Small intestine (tissue), 16 donors: ENCODE measurements at places on chromosomes 2 and 18.

GRCh38 chr18:463827-464541 lies 36.5 kb downstream of the COLEC12 start:
- no peak for DNase-seq

GRCh38 chr2:213766465-213766901 lies 482.2 kb downstream of the SPAG16 start:
- DNase-seq: peak; percentile 1

GRCh38 chr2:112728378-112729175 lies 7.8 kb downstream of the NT5DC4 start:
- DNase-seq: no peak

DNA sequence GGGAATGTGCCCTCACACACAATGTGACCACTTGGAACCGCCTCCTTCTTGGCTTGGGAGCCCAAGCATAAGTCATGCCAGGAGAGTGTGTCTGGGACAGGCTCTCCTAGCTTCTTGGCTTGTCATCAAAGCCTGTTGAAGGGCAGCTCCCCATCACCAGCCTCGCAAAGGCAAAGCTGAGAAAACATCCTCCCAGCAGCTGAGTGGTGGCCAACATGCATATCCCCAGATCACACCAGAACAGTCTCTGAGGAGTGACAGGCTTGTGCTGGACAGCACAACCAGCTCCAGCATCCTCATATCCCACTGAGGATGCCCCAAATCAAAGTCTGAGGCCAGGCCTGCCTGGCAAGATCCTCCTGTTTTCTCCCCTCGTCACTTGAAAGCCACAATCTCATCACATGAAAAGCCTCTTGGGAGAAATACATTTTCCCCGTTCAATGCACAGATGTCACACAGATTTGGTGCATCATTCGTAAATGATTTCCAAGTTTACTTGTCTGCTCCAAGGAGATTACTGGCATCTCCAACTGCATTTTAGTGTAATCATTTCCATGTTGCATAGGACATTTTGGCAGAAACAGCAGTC lies 269.3 kb downstream of the TTC32 start:
- no peak for DNase-seq

DNA sequence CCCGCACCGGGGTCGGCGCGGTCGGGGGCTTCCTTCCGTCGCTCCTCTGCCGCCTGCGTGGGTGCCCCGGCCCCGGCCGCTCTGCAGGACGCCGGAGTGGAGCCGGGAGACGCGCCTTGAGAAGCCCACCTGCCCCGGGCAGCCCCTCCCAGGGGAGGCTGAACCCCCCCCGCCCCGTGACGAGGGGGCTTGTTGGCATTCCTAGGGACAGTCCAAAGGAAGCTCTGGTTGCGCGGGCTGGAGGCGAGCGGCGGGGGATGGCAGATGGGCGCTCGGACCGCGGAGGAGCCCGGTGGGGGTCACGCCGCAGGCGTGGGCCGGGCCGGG lies 133.5 kb upstream of the MGAT5 start:
- DNase-seq: peak; percentile 63

- DNase-seq: no peak
Observed at GRCh38 chr2:224041554-224041953, 2.5 kb upstream of the SERPINE2 start.

GRCh38 chr2:130756053-130756873 lies 923 bp downstream of the AMER3 start:
- no peak for DNase-seq

DNA sequence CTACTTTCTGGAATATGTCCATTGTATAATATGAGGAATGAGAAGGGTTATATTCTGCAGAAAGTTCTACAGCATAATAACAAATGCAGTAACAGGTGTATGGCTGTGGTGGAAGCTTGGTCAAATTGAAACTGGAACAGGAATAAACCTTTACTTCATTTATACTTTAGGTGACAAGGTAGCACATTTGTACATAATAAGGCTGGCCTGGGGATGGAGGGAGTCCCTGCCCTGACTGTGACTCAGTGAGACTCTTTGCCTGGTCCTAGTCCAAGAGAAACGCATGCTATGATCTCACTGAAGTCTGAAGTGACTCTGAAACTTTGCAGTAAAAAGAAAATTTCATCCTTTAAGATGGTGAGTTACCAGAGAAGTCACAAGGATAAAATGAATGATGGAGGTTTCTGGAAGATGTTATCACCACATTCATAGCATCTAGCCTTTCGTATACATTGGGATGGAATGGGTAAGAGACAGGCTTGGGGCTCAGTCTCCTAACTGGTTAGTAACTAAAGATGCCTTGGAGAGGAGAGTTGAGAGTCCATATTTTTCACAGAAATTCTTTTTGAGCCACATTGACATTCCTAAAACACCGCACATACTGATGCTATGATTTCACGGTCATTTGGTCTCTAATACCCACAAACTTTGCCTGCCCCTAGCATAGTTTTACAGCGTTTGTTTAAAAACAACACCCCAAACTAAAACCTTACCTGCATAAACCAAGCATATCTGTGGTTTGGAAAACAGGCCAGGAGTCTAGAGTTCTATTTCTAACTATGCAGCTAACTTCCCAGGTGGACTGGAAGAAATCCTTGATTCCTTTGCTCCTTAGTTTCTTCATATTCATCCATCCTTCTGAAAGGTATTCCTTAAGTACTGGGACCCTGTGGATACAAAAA lies 42.4 kb upstream of the NABP1 start:
- no peak for DNase-seq

DNA sequence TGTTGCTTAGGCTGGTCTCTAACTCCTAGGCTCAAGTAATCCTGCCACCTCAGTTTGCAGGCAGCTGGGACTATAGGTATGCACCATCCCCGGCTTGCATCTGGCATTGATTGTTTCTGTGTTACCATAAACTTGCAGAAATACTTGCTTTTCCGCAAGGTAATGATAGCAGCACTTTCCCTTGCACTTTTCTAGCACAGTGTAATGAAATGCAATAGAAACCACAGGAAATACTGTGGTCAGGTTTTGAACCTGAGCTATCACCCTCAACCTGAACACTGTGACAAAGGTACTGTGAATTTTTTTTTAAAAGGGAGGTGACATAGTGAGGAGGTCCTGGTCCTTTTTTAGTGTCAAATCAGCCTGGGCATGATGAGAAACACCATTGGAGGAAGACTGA lies 38.3 kb downstream of the DHRS9 start:
- no peak for DNase-seq

GRCh38 chr2:67842375-67842959 lies 220.3 kb downstream of the C1D start:
- DNase-seq: no peak
